ENCODE measurements at places on chromosomes 3 and 15. TPM values are rescaled to one million over a fixed set of nuclear protein-coding genes. Genes with fewer than 3 reads are reported as not detected.
A peak's percentile ranks its signal among the peaks of the same experiment; 100 is the strongest.

- DNase-seq = no peak
Measured at GRCh38 chr15:99451484-99451883, 114.3 kb upstream of the MEF2A start.

DNA sequence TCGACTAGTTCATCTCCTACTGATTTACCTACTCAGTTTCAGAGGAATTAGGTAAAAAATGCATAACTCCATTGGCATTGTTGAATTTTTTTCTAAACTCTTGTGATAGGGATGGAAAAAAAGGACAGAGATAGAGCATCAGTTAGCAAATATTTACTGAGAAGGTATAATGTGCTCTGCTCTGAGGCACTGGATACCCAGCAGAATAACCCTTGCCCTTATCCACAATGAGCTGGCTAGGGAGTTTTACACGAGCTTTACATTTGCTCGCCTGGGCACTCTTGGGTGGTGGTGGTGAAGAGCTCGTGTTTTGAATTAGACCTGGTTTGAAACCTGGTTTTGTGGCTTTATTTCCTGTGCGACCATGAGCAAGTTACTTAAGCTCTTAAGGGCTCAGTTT, 149.6 kb downstream of the RORA start:
- no peak for DNase-seq

- no peak for DNase-seq
Measured at GRCh38 chr3:119362010-119362409, 67.8 kb downstream of the ARHGAP31 start.

SECISBP2L gene
- total RNA-seq = 24.6 TPM

GRCh38 chr3:39166932-39167532, 13.6 kb upstream of the CSRNP1 start:
- no peak for DNase-seq

- peak; percentile 66 for DNase-seq
Measured at GRCh38 chr15:90956274-90957030, 1.8 kb downstream of the RCCD1 start.

DNA sequence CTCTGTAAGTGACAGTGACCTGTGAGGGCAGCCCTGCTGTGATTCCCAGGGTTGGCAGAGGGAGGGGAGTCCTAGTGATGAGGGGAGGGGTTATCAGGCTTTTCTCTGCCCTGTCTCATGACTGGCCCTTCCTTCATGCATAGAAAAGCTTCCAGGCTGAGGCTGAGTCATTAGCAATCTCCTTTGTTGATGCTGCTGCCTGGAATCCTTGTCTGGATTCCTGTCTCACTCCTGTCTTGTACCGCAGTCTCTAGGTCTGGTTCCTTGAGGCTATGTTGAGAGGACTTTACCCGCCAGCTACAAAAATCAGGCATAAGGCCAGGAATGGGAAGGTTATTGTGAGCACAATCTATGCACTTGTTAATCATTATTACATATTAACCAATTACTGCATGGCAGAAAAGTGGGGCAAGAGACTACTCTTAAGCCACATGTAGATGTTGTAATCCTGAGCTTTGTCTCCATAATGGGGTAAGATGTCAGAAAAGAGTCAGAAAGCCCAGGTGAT, 7.2 kb downstream of the KLHL6 start:
- no peak for DNase-seq

KCNMB3 gene
- total RNA-seq = 0.17 TPM

DNA sequence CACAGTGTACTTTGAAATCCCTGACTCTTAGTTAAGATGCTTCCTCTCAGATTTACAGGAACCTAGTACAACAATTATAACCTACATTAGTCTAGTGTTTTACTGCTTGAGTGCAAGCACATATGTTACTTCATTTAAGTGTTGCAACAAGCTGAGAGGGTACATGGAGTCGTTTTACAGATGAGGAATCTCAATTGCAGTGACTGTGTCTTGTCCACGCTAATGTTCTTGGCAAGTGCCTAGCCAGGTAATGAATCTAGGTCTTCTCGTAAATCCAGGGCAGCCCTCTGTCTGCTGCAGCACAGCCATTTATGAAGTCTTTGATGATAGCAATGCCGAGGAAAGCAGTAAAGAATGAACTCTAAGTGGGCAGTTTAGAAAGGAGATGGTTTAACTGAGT, 384.4 kb upstream of the ARPP21 start:
- DNase-seq = no peak

GRCh38 chr3:62266668-62267283, 106.6 kb downstream of the FEZF2 start:
- DNase-seq = no peak

SLC6A1 gene
- not detected for total RNA-seq

GRCh38 chr15:90642464-90643300, 74.5 kb upstream of the BLM start:
- DNase-seq = no peak

UNC13C gene
- total RNA-seq = not detected

DNA sequence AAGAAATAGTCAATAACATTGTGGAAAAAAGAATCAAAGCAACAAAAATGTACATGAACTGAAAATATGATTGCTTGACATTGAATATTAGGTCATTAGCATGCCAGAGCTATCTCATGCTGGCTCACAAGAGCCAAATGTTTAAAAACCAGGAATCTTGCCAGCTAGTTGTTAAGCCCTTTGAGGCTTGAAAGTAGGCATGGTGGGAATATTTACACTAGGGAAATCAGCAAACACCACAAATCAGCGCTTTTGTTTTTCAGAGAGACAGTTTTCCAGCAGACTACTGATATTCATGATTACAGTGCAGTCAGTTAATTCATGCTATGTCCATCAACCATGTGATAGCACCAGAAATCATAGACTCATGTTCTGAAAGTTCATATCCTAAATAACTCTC, 144.8 kb downstream of the ARPP21 start:
- no peak for DNase-seq

GRCh38 chr3:58242340-58242739, 4.7 kb downstream of the ABHD6 start:
- no peak for DNase-seq

DNA sequence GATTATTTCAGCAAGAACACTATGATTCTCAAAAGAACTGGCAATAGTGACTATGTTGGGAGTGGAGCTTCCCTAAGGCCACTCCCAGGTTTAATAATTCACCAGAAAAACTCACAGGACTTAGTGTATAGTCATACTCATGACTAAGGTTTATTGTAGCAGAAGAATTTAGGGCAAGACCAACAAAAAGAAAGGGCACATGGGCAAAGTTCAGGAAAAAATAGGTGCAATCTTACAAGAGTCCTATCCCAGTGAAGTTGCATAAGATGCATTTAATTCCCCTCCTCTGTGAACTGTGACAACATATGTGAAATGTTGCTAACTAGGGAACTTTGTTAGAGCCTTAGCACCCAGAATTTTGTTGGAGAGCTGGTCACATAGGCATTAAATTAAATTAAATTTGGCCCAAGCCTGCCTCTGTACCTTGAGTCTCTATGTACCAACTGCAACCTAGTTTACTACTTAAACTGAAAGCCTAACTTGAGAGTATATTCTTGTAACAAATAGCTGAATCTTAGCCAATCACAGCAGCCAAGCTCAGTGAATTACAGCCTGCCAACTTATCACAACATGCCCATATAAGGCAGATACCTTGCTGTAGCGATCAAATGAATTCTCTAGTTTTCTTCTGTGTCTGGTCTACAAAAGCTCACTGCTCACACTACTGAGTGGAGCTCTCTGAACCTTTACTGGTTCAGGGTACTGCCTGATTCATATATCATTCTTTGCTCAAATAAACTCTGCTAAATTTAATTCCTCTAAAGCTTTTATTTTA, 386.2 kb upstream of the ARHGEF26 start:
- DNase-seq = no peak

BRK1 gene
- total RNA-seq = 76.1 TPM

DNA sequence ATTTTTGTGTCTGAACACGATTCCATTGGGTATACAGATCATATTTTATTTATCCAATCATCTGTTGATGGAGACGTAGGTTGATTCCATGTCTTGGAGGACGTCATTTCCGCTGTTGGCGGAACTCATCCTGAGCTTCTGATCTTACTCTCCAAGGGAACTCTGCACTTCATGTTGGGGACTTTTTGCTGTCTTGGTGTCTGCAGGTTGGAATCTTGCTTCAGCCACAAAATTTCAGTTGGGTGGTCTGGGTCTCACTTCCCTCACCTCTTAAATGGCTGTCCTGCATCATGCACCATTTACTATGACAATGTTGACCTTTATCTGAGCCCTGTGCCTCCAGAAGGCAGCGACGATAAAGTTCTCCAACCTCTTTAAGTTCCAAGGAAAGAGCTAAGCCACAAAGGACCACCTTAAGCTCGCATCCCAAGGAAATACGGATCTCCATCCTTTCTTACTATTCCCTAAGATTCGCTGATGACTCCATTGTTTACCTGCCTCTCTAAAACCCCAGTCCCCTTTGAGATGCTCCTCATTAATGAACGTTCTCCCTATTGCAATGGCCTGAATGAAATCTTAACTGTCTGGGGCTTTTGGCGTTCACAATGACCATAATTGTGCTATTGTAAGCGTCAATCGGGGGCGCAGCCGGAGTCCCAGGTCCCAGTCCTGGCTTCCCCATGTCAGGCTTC, 23.1 kb upstream of the RNU6-1 start:
- DNase-seq = no peak

TRIM59 gene
- total RNA-seq = 30.0 TPM

- DNase-seq = no peak
Measured at GRCh38 chr3:159928666-159929065, 60.0 kb upstream of the IL12A start.

GRCh38 chr15:78260489-78260888, 3.9 kb upstream of the DNAJA4 start:
- DNase-seq = no peak

SYNM gene
- total RNA-seq = 2.7 TPM

A4GNT gene
- total RNA-seq = not detected

DNA sequence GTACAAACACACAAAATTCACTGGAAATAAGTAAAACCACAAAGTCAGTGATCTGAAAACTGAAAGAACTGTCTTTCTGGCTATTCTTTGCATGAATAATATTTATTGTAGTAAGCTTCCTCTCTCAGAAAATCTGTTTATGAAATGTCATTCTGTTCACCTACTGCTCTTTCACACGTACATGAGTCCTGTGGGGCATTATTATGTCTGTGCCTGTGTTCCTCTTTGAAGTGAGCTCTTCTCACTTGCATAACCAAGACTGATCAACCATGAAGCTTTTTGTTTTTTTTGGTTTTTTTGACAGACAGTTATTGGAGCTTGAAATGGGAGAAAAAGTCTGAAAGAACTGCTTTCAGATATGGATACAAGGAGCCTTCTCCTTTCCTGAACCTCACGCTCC, 195.8 kb downstream of the PLCH1 start:
- no peak for DNase-seq

CCR8 gene
- total RNA-seq = 0.51 TPM

EOMES gene
- total RNA-seq = 1.4 TPM

DNA sequence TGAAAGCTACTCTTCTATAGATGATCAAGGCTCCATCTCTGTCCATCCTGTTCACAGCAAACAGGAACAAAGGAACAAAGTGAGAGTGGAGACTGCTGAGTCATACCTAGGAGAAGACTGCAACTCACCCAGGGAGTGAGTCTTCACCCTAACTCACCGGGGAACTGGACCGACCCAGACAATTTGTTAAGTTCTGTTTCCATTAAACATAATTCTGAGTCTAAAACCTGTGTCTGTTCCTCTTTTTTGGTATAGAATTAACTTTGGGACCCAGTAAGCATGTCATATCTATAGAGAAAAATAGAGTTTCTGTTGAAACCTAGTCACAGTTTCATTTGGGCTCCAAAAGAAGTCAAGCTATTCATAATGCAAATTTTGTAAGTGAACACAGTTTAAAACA, 21.6 kb downstream of the CCDC80 start:
- no peak for DNase-seq

DNA sequence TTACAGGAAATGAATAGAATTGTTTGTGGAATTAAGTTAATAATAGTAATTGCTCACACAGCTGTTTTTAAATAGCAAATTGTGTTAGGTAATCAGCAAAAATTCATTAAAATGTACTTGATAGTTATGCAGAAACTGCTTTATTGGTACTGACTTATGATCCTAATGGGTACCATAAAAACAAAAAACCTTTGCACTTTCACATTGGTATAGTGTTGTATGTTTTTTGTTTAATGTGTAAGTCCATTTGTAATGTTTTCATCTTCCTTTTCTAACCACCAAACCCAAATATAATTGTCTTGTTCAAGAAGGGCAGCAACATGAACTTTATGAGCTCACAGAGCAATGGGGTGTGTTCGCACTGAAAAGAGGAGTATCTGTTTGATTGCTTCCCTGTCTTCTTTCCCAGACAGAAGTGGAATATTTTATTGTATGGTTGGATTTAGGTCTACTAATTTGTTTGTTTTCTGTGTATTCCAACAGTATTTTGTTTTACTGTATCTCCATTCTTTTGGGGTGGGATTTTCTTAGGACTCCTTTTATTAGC, 135.8 kb downstream of the TCF12 start:
- DNase-seq = no peak

FETUB gene
- not detected for total RNA-seq

DNA sequence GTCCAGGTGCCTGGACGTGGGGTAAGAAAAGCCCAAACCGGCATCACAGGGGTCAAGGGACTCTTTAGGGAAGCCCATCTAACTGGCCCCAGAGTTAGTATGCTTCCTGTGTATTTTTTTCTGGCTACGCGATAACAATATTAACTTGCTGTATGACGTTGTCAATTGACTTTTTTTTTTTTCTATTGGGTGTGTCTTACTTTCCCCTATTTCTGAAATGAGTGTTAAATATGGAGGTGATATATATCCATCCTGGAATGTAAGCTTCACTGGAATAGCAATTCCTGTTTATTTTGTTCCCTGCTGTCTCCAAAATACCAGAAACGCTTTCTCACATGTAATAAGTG, 598 bp upstream of the GMNC start:
- DNase-seq = no peak

DNA sequence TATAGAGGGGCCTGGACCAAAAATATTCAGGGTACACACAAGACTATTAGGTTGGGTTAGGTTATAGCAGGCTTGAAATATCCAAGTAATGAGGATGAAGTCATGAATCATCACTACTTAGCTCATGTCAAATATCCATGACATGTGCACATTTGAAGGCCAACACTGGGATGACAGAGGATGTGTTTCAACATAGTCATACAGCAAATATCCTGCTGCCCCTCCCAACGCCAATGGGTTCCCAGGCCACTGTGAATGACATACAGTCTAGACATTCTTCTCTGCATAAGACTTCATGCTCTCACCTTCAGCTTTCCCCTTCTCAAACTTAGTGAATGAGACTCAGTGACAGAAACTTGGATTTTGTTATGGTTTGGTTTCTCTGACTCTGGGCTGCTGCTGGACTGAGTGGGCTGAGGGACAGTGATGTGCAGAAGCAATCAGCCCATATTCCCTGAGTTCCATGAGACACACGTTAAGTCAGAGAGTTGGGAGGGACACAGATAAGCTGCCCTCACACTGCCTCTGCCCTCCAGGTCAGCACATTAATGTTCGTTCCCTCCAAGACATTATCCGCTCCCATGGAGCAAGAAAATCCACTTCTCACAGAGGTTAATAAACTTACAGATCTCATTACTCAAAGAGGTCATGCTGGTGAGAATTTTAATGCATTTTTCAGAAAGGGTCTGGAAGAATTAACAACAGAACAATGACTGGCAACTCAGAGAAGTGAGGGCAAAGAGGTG, 15.4 kb downstream of the HOMER2 start:
- DNase-seq = no peak

- DNase-seq = no peak
Measured at GRCh38 chr3:122629763-122630162, 50.9 kb upstream of the PARP14 start.

GRCh38 chr3:160921020-160921635, 165.1 kb downstream of the PPM1L start:
- DNase-seq = no peak

SH3GL3 gene
- not detected for total RNA-seq

HRH1 gene
- 2.3 TPM for total RNA-seq

CIB2 gene
- 2.2 TPM for total RNA-seq

PPP1R2 gene
- total RNA-seq = 101 TPM

GRCh38 chr3:151008699-151009098, 36.2 kb upstream of the CLRN1 start:
- DNase-seq = no peak
